Activated CD8-positive, alpha-beta memory T cell treated with anti-CD3 and anti-CD28 coated beads for 1 hour (primary cell): ENCODE measurements at places on chromosomes 6 and 20.

- DNase-seq, result no peak
Measured at GRCh38 chr20:10250902-10251301, 32.3 kb downstream of the SNAP25 start.

DNA sequence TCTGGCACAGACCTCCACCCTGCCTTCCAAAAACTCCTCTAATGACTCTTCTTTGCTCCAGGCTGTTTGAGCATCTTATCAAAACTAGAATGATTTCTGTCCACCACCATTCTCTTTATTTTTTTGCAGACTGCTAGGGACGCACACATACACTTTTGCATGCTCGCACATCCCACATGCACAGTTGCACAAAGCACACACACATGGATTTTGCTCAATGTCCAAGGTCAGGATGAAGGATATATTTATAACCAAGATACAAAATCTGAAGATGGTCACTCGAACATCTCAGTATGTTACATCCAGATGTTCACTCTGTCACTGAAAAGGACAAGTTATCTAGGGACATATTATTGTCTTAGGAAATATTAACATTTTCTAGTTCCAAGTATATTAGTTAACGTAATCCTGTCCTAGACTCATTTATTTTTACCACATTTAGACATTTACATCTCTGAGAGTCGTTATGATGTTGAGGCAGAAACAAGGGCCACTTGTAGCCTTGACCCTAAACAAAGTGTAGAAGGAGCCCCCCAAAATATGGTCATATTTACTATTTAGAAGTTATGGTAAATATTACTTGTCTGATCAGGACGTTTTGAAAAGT lies 3.4 kb upstream of the SIM1 start:
- no peak for DNase-seq

GRCh38 chr20:17943343-17943742 lies 25.3 kb downstream of the SNX5 start:
- DNase-seq, result no peak

- no peak for DNase-seq
Measured at GRCh38 chr6:34022250-34022872, 123.5 kb downstream of the GRM4 start.

GRCh38 chr20:41095110-41095969 lies 42.0 kb upstream of the PLCG1 start:
- DNase-seq, result peak; percentile 11

GRCh38 chr6:154306696-154307095 lies 49.9 kb downstream of the IPCEF1 start:
- no peak for DNase-seq

DNA sequence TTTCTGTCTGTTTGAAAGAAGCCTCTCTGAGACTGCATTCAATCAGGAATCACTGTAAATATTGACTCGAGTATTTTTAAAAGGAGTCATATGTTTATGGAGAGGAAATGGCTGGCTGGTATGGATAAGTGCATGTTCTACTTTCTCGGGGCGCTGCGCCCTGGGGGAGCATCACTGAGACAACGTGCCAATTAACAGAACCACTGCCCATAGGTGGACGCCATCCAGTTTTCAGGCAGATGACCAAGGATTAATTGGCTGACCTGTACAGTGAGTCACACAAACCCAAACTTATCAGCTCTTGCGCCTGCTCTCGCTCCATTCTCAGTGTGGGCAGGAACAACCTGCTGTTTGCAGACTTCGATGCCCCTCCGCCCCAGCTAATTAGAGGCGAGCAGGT lies 571.2 kb downstream of the QKI start:
- no peak for DNase-seq

DNA sequence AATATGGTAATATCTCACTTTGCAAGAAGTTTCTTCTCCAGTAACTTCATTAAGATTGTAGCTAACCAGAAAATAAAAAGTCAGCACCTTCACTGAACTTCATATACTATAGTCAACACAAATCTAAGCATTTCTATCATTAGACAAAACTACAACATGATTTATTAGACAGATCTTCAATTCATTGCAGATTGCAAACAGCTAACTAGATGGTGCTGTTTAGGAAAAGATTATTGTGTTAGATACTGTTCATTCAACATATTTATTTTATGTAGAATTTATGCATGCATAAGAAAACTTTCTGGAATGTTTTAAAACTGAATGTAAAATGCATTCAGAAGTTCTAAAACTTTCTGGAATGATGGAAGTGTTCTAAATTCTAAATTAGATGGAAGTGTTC lies 442.1 kb downstream of the HTR1B start:
- no peak for DNase-seq

DNA sequence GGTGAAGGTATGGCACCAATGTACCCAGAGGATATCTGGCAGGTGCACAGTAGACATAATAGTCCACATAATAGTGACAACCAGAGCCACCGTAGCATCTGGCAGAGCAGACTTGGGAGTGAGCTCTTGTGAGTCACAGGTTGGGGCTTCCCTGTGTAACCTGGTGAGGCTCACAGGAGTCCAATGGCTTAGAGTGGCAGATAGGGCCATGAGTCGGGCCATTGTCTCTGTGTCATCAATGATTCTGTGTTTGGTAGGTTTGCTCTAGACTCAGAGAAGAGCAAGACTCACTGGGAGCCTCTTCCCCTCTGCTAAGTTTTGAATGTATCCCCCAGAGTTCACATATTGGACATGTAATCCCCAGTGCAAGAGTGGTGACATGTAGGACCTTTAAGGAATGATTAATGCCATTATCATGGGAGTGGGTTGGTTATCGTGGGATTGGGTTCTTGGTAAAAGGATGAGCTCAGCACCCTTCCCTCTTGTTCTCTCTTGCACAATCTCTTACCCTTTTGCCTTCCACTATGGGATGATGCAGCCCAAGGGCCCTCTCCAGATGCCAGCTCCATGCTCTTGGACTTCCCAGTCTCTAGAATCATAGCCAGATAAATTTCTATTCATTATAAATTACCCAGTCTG lies 22.6 kb upstream of the SIRPA start:
- DNase-seq, result no peak

DNA sequence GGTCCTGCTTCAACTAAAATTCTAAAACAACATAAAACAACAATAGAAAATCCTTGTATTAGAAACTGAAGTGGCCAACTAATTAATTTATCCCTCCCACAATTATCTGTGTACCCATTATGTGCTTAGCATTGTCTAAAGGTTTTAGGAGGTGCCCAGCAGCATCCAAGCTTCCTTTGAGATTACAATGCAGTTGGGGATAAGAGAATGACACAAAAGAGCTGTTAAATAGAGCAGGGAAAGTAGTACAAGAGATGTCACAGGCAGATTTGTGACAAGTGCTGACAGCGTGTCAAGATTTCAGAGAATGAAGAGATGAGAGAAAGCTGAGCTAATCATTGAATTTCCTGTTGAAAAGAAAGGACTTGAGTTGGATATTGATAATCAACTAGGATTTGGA lies 204.8 kb downstream of the OTOR start:
- DNase-seq, result no peak
